ENCODE measurements at places on chromosomes 12 and 14.
A peak's percentile ranks its signal among the peaks of the same experiment; 100 is the strongest.

DNA sequence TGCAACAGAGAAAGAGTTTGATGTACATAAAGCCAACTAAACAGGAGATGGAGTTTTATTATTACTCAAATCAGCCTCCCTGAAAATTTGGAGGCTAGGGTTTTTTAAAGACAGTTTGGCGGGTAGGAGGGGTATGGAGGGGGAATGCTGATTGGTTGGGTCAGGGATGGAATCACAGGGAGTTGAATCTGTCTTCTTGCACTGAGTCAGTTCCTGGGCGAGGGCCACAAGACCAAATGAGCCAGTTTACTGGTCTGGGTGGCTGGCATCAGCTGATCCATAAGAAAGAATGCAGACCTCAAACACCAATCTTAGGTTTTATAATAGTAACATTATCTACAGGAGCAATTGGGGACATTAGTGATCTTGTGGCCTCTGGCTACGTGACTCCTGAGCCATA lies 64.9 kb downstream of the RIN3 start:
- no peak for DNase-seq

DNA sequence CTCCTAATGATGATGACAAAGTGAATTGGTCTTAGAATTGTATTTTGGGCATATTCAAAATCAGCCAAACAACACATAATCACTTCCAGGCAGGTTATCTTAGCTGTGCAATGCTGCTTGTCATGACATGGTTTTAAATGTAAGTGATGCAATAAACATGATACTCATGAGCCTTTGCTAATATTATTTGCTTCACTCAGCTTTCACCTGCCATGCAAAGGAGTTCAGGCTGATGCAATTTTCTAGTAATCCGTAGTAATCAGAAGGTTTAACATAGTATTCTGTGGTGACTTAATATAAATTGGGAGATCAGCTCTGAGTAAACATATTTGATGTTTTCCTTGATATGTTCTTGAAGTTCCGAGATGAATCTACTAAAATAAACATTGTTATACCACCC lies 29.1 kb downstream of the TMEM260 start:
- no peak for DNase-seq

GRCh38 chr12:27911397-27911796 lies 61.1 kb downstream of the PTHLH start:
- no peak for DNase-seq

DNA sequence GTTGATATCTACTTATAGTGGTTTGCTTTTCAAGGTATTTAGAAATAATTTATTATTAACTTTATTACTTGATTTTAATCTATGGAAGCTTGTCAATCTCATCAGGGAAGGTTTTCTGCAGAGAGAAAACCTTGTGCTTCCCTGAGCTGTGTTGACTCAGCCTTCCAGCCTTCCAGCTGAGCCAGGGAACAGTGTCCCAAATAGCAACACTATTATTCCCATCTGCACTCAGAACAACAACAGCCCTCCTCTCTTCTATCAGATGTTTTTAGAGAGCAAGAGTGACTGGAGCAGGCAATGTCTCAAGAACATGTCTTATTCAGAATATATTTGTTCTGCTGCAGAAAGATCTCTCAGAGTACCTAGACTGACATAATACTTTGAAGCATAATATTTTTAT lies 389.9 kb upstream of the GARIN6 start:
- no peak for DNase-seq

- DNase-seq = peak; percentile 34
Observed at GRCh38 chr12:27142101-27142721, 59.8 kb upstream of the C12orf71 start.

DNA sequence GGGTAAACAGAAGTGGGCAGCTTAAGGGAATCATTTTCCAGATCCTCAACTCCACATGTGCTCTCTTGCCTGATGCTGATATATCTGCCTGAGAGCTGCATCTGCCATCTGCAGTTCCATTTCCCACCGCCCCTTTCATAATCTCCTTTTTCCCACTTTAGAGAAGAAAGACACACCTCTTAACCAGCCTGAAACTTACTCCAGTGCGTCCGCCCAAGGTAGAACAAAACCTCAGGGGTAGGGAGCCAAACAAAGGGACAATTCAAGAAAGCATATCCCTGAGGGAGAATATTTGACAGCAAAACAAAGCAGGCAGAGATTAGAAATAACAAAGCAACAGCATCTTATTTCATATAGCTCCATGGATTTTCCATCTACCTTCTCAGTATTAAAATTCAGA lies 4.3 kb downstream of the MDM1 start:
- no peak for DNase-seq

GRCh38 chr14:37027188-37027824 lies 145.1 kb downstream of the SLC25A21 start:
- DNase-seq = no peak

DNA sequence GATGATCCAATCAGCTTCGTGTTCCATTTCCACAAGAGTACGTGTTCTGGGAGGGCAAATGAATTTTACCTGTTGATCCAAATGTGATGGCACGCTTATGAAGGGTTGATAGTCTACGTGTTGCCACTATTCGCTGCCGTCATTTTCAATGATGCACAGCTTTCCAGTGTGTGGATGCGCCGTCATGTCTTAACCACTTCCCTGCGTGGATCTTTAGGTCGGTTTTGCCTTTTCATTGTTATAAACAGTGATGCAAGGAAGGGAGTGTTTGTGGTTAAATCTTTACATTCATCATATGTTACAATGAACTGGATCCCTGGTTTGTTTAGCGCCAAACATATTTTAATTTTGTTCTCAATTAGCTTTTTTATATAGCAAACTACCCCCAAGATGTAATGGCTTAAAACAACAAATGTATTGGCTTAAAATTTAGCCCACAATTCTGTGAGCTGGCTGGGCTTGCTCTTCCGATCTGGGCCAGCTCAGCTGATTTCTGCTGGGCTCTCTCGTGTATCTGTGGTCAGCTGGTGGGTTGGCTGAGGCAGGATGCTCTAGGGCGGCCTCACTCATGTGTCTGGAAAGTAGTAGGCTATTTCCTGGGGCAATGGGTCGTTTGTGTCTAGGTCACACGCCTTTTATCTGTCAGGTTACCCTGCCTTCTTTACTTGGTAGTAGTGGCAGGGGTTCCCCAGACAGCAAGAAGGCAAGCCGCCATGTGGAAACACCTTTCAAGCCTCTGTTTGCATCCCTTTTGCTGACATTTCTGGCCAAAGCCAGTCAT lies 176.7 kb downstream of the CRADD start:
- DNase-seq = no peak

DNA sequence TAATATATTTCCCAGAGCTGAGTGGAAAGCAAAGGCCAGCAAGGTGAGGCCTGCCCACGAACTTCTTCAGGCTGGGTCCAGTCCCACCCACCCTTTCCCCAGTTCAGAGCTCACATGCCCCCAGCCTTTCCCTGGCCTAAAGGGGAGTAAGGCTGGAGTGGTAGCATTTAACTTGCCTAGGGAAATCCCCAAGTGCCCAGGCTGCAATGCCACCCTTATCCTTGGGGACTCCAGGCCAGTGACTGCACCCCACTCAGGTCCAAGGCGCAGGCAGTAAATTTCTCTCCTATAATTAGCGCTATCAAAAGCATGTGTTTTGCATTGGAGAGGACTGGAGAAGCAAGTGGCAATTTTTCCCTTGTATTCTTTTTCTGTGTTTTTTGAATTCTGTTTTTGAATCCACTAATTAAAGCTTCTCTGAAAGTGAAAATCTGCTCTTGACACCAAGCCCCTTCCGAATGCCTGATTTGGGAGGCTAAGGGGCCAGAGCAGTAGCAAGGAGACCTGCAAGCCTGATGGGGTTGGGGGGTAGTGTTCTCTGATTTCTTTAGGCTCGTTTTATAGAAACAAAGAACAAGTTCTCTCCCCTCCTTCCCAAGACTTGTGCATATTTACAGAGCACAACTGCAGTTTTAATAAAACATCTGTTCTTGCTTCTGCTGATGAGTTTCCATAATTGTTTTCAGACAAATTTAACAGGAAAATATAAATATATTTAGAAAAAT lies 3.5 kb upstream of the HOXC6 start:
- no peak for DNase-seq

GRCh38 chr12:30795410-30796312 lies 40.9 kb upstream of the CAPRIN2 start:
- peak; percentile 48 for DNase-seq
